ENCODE measurements at places on chromosomes 5 and 9.

DNA sequence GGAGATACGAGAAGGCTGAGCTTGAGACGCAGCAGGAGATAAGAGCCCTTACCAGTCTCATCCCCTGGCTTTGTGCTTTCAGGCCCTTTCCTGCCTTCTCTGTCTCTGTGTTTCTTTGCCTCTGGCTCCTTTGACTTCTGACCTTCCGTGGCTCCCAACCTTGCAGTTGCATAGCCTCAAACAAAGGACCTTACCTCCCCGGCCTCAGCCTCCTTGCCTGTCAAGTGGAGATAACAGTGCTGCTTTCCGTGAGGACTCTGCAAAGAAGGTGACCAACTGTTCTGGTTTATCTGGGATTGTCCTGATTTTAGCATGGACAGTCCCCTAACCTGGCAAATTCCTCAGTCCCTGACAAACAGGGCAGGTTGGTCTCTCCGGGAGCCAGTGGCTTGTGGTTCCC lies 287.8 kb upstream of the MVB12B start:
- no peak for DNase-seq

- DNase-seq = no peak
Observed at GRCh38 chr9:82981552-82981951, 81.4 kb downstream of the RASEF start.

GRCh38 chr5:43627028-43627427 lies 24.0 kb downstream of the NNT start:
- DNase-seq = no peak

GRCh38 chr5:125526966-125527365 lies 780.5 kb upstream of the ZNF608 start:
- DNase-seq = no peak

DNA sequence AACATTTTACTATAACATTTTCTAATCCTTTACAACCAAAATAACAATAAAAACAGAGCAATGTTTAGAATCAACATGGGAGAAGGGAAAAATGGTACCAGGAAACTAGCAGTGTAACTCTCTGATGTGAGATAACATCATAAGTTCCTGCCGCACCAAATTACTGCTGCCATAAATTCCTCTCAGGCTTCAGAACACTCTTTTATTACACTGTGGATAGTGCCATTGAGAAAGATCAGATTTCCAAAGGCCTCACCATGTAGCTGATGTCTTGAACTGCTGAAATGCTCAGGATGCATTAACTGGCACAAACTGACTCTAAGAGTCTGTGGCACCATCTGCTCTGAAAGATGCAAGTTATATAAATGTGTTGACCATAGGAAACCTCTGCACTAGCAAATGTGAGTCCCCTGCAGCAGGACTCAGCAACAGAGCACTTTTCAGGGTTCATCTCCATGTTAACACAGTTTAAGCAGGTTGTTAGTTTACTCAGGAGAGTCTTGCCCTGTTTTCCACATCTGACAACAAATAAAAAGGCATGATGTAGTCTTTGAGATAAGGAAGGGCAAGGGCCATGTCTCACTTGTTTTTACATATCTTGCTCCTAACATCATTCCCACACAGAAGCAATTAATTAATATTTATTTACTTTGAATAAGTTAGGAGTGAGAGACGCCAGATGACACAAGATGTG lies 218.1 kb downstream of the CETN3 start:
- DNase-seq = no peak

DNA sequence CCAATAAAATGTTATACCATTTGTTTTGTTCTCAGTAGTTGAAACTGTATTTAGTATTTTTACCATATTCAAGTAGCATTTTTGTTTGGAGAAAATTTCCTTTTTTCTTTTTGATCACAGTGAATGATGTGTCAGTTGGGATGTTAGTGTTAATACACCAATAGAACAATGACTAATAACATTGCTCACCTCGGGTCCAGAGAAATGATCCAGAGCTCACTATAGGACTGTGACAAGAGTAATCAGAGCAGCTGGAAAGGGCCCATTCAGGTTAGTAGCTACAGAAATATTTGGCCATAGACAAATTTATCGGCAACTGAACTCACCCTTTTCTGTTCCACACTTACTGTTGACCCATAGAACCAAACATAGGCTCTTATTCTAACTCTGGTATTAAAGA lies 989.2 kb downstream of the TLE4 start:
- DNase-seq = no peak

DNA sequence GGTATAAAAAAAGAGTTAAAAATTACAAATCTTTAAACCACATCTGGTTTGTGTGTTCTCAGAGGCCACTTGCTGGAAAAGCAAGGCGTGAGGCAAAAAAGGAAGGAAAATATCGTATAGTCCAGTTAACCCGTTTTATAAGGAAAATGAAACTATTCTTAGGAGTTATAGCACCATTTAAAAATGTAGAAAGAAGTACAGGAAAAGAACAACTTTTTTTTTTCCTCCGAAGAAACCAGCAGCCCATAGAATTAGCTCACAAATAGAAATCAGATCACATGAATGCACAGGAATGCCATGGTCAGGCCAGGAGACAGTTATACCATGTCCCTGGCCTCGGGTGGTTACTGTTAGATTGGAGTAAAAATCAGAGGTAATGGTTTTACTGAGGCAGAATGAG lies 241.6 kb downstream of the FBXL7 start:
- DNase-seq = no peak

DNA sequence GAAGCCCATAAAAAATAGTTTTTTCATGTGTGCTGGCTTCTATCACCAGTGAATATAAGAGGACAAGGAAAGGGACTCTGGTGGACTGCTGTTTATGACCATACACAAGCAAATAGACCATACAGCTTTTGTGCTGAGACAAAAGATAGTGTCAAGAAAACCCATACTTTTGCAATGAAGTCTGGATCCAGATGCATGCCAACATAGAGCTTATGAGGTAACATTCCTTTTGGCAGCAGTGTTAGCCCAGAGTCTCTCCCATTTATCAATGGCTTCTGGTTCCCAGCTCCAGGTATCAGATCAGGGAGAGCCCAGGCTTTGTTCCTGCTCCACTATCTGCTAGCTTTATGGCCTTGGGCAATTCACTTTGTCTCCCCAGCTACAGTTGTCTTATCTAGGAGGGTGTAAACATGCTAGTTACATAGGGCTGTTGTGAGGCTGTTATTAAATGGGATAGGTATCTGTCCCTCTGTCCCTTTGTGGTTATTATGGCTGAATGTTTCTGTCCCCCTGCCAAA lies 55.6 kb downstream of the CCDC192 start:
- DNase-seq = no peak

DNA sequence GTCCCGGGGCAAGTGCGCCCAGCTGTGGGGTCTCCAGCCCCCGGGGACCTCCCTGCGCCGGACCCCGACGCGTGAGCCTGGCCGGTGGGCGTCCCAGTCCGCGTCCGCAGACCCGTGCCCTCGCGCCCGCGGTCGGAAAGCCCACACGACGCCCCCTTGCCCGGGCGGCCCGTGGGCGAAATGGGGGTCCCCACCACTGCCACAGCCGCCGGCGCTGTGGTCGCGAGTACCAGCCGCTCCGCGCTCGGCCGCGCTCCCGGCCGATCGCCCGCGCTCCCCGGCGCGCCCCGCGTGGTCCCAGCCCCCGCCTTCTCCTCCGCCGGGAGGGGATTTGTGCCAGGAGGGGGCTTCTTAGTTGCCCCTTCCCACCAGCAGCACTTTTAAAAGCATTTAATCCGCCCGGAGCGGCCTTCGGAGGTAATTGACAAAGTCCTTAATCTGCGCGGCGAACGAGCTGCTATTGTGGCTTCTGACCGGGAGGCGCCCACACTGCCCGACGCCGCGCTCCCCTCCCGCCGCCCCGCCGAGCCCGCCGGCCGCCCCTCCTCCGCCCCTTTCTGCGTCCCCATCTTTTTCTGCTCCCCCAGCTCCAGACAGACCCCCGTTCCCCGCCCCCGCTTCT lies 469 bp upstream of the FIBCD1 start:
- no peak for DNase-seq

GRCh38 chr9:126666155-126666803 lies 52.6 kb downstream of the LMX1B start:
- no peak for DNase-seq

DNA sequence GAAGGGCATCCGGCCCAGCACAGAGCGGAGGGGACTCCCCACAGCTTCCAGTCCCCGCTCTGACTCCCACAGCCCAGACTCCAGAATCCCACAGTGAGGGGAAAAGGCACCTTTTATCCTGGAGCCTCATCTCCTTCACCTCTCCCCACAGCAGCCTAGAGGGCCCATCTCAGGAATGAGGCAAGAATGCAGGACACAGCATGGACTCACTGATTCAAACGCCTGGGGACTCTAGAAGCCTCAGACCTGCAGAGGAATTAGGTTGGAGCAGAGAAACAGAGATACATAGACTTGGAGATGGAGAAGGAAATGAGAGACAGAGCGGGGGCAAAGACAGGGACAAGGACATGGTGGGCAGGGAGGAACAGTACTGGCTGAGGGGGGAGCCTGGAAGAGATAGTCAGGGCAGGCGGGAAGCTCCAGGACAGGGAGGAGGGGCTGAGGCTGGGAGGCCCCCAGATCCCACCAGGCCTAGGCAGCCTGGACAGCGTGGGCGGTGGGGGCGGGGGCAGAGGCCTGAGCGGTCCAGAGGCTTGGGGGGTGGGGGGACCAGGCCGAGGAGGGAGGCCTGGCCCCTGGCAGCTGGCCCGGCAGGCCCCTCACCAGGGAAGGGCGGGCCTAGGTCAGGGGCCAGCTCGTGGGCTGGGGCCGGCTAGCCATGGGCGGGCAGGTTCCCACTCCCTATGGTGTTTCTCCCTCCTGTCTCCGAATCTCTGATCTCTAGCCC lies 15.8 kb downstream of the CNTFR start:
- no peak for DNase-seq

DNA sequence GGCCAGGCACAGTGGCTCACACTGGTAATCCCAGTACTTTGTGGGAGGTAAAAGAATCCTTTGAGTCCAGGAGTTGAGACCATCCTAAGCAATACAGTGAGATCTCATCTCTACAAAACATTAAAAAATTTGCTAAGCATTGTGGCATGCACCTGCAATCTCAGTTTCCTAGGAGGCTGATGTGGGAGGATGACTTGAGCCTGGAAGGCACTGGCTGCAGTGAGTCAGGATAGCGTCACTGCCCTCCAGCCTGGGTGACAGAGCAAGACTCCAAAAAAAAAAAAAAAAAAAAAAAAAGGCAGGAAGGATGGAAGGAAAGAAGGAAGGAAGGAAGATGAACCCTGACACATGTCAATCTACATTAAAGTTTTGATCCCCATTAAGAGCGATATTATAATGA lies 1452.2 kb upstream of the ACO1 start:
- DNase-seq = no peak

GRCh38 chr5:172189693-172190296 lies 1.8 kb upstream of the STK10 start:
- no peak for DNase-seq

DNA sequence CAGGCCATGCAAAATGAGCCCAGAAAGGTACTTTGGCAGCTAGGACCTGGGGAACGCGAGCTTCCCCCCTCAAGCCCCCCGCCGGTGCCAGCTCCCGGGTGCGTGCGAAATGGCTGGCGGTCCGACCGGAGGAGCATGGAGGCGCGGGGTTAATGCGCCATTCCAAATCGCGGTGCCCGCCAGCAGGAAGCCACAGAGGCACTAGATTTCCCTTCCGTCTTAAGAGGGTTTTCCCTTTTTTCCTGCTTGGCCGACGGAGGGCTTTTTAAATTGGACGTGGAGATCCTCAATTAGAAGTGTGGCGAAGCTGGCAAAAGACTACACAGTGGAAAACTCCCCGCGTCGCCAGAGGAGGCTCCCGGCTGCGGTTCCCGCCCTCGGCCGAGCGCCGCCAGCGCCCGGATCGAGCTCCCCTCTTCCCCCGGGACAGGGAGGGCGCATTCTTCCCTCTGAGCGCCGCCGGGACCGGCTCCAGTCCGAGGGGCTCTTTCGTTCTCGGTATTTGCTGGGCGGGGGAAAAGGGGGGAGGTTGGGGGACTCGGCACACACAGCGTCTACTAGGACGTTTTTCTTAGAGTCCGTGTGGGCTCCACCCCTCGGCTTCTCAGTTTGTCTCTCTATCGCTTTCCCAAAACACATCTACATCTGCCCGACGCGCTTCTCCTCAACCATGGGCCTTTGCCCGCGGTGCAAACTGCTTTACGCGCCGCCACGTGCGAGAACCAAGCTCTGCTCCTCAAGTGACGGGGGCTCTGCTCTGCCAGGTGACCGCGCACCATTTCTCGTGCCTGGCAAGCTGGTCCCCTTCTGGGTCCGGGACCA lies 3.0 kb downstream of the GDNF start:
- DNase-seq = no peak

GRCh38 chr9:84785792-84786547 lies 116.4 kb downstream of the NTRK2 start:
- DNase-seq = no peak

- DNase-seq = no peak
Observed at GRCh38 chr9:96163712-96164111, 138.3 kb downstream of the HSD17B3 start.

DNA sequence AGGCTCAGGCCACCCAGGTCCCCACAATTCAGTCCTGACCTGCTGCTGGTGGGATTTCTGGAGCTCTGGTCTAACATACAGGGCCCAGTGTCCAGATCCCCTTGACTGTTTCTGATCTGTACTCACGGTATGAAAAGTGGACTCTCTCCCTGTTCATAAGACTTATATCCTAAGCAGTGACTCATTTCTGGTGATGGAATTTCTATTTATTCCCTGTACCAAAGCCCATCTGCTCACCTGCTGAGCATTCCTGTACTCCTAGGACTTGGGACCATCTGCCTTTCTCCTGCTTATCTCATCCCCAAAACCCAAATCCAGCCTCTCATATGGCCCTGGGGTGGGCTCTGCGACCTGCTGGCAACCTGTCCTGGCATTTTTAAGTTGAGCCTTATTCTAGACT lies 86.6 kb downstream of the APBA1 start:
- no peak for DNase-seq

GRCh38 chr5:4345850-4346249 lies 750.2 kb downstream of the IRX1 start:
- DNase-seq = no peak

- no peak for DNase-seq
Observed at GRCh38 chr5:980966-981365, 27.6 kb upstream of the NKD2 start.

DNA sequence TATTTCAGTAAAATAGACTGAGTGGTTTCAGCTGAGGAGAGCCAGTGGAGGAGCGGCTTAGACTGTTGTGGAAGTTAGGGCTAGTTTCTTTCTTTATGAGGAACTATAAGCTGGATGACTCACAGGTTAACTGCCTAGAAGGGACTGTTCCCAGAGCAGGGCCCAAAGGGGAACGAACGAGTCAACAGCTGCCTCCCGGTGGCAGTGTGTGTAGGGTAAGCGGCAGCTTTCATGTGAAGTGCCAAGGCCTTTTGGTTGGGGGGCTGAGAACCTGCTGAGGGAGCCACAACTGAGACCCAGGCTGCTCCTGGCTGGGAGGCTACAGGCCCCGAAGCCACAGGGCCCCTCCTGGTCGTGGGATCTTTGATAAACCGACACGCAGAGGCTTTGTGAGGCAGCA lies 7.0 kb downstream of the SQSTM1 start:
- no peak for DNase-seq

DNA sequence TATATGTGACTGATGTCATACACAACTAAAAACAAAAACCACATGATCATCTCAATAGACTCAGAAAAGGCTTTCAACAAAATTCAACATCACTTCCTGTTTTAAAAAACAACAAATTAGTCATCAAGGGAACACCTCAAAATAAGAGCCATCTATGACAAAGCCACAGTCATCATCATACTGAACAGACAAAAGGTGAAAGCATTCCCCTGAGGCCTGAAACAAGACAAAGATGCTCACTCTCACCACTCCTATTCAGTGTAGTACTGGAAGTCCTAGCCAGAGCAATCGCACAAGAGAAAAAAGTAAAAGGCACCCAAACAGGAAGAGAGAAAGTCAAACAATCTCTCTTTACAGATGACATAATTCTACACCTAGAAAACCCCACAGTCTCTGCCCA lies 893.5 kb upstream of the EDIL3 start:
- DNase-seq = no peak

Measured in right lung (tissue), 10 donors.